ENCODE measurements at places on chromosomes 5 and 9. TPM values are rescaled to one million over a fixed set of nuclear protein-coding genes. Genes with fewer than 3 reads are reported as not detected.
A peak's percentile ranks its signal among the peaks of the same experiment; 100 is the strongest.

GRCh38 chr5:1005904-1006655 lies 2.5 kb upstream of the NKD2 start:
- DNase-seq, result no peak

RAD1 gene
- 15.1 TPM for total RNA-seq

DNA sequence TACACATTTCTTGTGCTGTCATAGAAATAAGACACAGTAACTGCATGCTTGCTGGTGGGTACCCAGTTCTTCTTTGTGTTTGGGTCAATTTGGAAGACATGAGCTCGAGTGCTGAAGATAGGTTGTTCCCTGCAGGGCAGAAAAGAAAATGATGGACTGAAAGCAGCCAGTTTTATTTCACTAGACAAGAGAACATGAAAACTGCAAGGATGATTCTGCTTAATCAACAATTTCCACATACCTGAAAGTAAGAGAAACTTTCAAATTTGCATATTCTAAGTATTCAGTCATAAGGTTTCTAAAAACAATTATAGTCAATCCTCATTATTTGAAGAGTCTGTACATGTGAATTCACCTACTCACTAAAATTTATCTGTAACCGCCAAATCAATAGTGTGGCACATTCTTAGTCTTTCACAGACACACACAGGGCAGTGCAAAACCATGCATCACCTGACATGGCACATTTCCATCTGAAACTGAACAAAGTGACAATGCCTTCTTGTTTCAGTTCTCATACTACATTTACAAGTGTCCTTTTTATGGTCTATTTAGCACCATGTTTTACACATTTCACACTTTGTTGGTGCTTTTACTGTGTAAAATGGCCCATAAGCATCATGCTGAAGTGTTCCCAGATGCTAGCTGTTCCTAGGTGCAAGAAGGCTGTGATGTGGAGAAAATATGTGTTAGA lies 56.9 kb downstream of the HOMER1 start:
- DNase-seq, result no peak

CDC42SE2 gene
- 20.3 TPM for total RNA-seq

SLC6A18 gene
- total RNA-seq, result not detected

LRRC8A gene
- 125 TPM for total RNA-seq

DNA sequence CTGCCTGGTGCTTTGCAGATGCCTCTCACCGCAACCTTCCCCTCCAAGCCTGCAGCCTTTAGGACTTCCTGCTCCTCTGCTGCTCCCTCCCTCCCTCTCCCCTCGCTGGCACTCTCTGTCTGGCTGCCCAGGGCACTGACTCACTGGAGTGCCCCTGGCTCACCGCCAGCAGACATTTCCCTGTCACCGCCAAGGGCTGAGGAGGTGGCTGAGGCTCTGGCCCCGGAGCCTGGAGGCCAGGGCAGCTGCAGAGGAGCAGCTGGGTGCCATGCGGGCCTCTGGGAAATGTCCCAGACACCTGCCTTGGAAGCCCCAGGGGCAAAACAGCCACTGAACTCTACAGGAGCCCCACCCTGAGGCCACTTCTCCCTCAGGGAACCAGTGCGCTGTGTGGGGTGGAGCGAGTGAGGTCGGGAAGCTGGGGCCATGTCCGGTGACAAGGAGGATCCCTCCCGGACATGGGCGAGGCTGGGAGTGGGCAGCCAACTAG lies 53.4 kb downstream of the TENT4A start:
- peak; percentile 78 for DNase-seq

DNA sequence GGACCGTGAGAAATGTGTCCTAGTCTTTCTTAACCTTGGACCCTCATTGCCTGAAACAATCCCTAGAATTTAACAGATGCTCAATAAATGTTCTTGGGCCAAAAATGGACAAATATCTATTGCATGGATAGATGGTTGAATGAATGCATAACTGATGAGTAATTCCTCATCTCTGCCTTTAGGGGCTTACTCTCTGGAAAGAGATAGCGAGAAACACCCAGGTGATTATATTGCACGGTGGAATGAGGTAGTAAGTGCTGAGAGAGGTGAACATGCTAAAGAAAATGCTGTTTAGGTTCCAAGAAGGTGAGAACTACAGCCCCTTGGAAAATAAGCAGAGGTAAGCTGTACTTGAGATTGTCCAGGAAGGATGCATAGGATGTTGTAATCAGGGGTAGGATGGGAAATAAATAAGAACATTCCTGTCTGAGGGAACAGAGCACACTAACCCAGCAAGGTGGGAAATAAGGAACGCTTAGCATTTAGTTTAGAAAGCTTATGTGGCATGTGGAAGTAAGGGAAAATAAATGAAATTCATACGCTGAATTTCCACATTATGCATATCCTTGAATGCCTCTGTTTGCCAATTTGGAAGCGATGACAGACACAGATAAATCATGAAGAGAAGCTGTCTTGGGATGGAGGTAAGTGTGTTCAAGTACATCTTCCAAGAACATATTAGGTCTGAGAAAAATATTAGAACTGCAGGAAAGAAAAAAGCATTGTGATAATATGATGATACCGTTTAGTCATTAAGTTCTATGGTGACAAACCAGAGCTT lies 426.6 kb downstream of the ARHGEF28 start:
- DNase-seq, result no peak

DNA sequence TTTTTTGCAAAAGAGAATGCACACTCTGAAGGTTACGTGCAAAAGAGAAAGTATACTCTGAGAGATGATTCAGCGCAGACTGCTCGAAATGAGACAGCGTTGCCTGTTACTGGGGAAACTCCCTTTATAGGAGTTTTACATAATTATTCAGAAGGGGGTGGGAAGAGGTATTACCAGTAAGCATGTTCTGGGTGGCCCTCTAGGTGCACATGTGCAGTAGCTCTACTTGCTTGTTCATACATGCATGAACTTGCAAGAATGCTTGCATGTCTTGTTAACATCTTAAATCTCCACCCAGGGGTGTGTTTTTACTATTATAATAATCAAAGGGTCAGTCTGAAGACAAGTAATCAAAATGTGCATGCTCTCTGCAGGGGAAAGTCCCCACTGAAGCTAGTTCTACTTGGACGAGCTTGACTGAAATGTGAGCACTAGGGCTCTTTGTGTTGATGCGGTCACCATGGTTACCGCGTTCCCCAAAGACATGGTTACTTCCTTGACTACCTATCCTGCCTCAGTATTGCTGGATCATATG lies 75.5 kb downstream of the SGCD start:
- no peak for DNase-seq

DNA sequence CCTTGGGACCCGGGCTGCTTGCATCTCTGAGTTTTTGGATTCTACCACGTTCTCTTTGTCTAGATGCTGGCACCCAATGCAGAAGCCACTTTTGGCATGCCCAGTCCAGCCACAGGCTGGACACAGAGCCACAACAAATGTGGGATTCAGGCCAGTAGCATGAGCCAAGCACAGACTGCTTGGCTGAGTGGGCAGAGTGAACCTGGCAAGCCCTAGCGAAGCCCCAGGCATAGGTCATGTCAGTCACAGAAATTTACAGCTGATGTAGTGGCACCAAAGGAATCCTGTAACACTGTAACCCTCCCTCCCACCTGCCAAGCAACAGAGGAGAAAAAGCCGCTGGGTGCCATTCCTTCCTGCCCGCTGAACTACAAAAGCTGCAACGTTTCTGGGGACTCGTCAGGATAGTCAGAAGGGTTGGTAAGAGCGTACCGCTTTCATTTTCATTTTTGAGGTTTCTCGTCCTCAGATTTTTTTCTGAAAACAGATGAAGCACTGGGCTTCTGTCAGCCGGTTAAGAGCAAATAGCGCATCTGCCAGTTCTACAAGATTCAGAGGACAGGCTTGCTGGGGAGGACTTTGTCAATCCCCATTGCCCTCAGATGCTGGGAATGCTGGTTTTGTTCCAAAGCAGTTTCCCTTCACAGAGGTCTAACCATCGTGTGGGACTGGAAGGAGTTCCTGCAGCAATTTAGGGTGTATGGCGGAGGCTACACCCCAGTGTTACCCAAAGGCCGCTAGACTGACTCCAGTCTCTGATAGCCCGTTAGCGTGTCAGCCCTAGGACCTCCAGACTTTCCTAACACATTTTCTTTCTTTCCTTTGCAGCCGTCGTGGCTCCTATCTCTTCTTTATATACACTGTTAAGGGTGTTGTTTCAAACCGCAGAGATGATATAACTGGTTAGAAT lies 399.0 kb downstream of the HTR1A start:
- no peak for DNase-seq

SLC25A46 gene
- 46.2 TPM for total RNA-seq

PALM2AKAP2 gene
- total RNA-seq, result 45.9 TPM

DNA sequence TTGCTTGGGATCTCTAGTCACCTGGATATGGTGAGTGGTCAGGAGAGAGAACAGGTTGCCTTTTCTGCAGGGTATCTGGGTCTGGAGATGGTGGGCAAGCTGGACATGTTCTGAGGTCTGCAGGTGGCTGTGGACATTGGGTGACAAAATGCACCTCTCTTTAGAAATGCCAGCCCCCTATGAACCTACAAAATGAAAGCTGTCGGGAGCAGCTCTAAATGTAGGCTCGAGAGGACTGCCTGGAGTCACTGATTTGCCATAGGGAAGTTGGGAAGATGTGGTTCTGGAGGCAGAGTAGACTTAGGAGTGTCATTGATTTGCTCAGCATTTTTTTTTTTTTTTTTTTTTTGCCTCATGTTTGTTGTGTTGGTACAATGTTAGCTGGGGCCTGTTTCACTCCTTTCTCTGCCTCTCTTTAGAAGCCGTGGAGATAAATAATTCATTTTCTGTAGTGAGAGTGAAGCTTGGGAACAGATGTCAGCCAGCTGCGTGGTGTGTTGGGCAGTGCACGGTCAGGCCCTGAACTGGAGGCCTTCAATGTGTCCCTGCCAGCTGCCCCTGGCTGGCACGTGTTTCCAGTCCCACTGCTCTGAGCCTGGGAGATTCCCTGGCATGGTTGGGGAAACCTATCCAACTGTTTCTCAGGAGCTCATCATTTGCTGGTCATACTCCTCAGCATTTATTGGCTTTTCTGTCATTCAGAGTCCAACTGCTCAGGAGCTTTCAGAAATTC lies 5.4 kb downstream of the RGS3 start:
- DNase-seq, result no peak

- DNase-seq, result no peak
These were observed 987 bp downstream of the FBXW5 start for GRCh38 chr9:136943291-136944211.

DNA sequence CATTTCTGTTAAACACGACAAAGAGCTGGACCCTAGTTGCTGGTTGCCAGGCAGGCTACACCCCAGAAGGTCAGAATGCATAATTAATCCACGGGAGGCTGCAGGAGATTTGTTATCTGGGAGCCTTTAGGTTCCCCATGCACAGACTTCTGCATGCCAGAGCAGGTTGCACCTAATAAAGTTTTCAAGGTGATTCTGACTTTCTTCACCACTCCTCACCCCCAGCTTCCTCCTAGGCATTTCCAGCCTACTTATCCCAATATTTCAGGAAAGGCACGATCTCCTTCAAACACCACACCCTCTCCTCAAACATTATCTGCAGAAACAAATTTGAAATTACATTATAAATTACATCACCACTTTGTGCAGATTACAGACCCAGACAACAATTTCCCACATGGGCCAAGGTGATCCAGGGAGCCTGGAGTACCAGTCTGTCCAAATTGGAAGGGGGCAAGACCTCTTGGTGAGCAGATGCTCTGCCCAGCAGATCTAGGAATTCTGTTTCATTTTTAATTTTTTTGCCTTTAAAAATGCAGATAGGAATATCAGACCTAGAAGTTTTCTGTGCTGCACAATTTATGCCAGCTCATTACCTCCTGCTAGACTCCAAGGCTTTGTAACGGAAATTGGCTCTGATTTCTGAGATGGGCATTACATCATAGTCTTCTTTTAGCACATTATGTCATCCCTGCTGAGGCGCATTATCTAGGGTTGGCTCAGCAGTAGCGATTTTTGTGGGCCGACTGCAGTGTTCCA lies 363.4 kb upstream of the SLC30A5 start:
- DNase-seq, result peak; percentile 9

DNA sequence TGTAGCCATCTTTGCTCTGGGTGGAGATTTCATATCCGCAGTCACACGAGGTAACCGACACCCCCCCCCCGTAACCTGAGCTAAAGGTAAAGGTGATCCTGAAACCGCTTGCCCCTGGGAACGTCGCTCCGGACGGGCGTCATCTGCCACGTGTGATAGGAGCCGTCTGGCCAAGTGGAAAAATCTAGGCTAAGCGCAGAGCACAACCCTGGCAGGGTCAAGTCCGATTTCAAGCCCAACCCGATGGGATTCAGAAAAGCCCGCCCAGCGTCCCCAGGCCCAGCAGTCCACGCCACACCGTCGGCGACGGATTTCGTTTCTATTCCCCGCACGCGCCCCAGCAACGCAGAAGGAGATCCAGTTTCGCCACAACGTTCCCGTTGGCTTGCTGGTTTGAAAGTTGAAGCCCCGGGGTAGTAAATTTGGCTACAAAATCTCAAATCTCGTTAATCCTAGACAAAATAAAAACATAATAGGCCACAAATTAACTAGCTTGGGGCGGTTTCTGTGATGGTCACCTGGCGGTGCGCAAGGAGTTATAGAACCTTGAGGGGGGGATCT lies 32.4 kb upstream of the NFIB start:
- no peak for DNase-seq

ARRDC1 gene
- total RNA-seq, result 56.4 TPM

TEK gene
- 8.4 TPM for total RNA-seq

DNA sequence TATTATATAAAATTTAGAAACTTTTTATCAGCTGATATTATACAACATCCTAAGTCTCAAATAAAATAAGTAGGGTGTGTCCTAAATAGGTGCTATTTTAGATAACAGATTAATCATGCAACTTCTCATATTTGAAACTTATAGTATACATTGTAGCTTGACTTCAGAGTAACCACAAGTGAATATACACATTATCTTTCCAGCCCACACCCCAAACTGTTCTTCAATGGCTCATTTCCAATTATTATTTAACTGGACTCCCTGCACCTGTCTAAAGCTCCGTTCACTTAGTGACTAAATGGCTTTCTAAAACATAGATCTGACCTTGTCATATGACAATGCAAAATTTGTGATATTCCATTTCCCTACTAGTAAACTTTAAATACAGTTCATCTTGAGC lies 490.9 kb upstream of the RGMB start:
- DNase-seq, result no peak

- DNase-seq, result no peak
These were observed 31.9 kb upstream of the ENTREP1 start for GRCh38 chr9:69293156-69293555.

DNA sequence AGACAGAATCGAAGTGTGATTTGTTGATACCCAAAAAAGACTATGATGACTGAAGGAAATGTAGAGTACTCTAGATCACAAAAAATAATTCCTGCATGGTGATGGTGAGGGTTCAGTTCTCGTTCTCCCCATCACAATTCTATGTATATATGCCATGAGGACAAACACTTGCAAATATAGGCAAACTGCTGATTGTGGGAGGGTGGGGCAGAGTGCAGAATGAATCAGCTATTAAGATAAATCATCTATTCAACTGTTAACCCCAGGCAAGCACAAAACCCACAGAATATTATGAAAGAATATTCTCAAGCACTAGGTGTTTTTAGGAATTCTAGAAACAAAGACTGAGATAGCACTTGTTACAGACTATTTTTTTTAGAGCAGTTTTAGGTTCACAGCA lies 13.9 kb upstream of the UBLCP1 start:
- no peak for DNase-seq

MSANTD3 gene
- total RNA-seq, result 15.9 TPM

SAXO1 gene
- total RNA-seq, result 0.27 TPM

KLHL9 gene
- 23.4 TPM for total RNA-seq
